ENCODE measurements at places on chromosomes 11 and 22.

- no peak for DNase-seq
Observed at GRCh38 chr11:67052891-67053290, 3.8 kb upstream of the RHOD start.

DNA sequence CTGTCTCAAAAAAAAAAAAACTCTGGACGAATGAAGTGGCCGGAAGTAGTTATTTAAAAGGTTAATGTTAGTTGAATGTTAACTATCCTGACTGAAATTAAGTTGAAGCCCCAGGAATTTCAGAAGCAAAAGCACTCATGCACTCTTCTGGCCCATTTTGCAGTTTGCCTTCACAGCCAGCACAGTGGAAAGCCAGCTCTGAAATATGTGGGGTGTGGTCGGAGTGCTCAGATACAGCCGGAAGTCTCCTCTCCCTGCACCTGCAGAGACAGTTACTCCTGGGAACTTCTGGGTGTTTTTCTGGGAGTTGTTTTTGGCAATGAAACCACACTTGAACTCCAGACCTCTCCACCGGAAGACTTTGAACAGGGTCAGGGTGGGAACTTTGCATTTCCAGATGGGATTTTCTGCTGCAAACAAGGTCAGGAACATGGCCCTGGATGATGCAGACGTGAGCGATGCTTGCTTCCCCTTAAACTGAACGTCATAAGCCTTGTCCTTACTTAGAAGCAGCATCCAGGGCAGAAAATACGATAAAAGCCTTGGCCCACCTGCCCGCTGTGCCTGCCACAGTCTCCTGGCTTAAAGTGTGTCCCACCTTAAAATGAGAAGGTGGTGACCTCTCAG, 21.5 kb upstream of the CABP2 start:
- DNase-seq = no peak

GRCh38 chr22:17201285-17201945, 17.8 kb downstream of the ADA2 start:
- DNase-seq = no peak

- no peak for DNase-seq
Observed at GRCh38 chr11:107265591-107266121, 192.0 kb downstream of the CWF19L2 start.

- no peak for DNase-seq
Observed at GRCh38 chr11:75014129-75014528, 25.4 kb downstream of the NEU3 start.

DNA sequence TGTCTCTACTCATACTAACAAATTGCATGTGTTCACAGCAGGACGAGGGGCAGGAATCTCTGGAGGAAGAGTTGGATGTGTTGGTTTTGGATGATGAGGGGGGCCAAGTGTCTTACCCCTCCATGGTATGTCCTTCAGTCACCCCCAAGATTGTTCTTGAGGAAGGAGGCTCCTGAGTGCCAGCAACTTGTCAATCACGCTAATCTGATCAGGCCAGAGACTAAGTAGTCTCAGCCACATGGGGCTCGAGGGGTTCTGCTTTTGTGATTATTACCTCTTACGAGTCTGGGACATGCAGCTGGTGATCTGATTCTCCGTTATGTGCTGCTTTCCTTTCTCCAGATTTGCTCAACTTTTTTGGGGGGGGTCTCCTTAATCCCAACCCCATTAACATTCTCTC, 54.3 kb downstream of the CTNND1 start:
- no peak for DNase-seq

- DNase-seq = no peak
Observed at GRCh38 chr11:124219126-124219525, 21.8 kb upstream of the OR8G1 start.

Measured in effector memory CD4-positive, alpha-beta T cell (primary cell).